Activated CD4-positive, CD25-positive, alpha-beta regulatory T cell treated with anti-CD3 and anti-CD28 coated beads, Interleukin-2, amount 50 U/mL, for 16 hours (primary cell): ENCODE measurements at places on chromosomes 1 and 21.

- DNase-seq, result no peak
Measured at GRCh38 chr21:36166705-36167104, 10.1 kb downstream of the DOP1B start.

GRCh38 chr1:109357616-109358015 lies 40.1 kb downstream of the SORT1 start:
- DNase-seq, result no peak

DNA sequence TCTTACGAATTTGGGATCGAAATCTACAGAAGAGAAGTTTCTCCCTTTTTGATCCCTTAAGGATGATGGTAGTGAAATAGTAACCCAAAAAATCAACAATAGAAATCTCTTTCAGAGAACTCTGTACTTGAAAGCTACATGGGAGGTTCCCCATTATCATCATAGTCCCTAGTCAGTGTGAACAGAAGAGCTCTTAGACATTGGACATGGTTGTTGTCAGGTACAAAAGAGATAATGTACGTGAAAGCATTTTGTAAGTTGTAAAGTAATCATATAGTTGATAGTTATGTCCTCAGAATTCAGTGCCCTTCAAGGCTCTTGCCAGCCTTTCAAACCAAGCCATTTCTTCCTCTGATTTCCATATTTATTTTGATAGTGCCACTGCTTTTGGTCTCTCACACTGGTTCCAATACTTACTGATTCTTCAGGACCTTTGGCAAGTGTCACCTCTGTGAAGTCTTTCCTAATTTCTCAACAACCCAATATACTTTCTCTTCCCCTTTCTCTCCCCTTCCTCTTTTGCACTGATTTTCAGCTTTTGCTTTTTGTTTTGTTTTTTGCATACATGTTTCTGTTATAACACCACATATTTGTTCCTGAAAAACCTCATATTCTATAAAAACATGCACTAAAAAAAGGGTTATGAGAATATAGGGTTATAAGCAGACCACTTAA lies 22.4 kb downstream of the VPS45 start:
- DNase-seq, result no peak

DNA sequence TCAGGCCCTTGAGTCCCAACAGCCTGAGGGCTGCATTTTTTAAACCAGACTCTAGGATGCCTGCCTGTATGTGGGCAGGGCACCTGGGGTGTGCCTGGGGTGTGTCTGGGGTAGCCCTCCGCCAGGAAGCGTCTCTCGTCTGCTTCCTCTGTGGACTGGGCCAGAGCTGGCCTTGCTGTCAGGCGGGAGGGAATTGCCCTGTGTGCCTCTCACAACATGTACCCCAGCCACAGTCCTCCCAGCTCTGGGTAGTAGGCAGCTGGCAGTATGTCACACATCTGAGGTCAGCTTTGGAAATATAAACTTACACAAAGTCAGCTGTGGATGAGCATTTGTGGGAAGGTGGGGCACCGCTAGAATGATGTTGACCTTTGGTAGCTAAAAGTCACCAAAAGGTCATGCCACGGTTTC lies 13.0 kb downstream of the TRAF5 start:
- no peak for DNase-seq

- no peak for DNase-seq
Measured at GRCh38 chr1:39976732-39977131, 21.8 kb downstream of the MFSD2A start.

- no peak for DNase-seq
Measured at GRCh38 chr1:204493984-204494280, 673 bp downstream of the PIK3C2B start.

- DNase-seq, result no peak
Measured at GRCh38 chr1:223118418-223118817, 24.6 kb downstream of the TLR5 start.

- no peak for DNase-seq
Measured at GRCh38 chr1:39261712-39262221, 57.3 kb downstream of the MACF1 start.

- no peak for DNase-seq
Measured at GRCh38 chr1:178451529-178451928, 45.2 kb downstream of the CLEC20A start.

- DNase-seq, result no peak
Measured at GRCh38 chr1:246784621-246785493, 60.6 kb downstream of the SCCPDH start.

GRCh38 chr21:37849506-37850102 lies 66.7 kb downstream of the KCNJ6 start:
- no peak for DNase-seq

- DNase-seq, result no peak
Measured at GRCh38 chr1:236065509-236066005, 667 bp upstream of the NID1 start.

GRCh38 chr1:197912739-197913494 lies 4.3 kb upstream of the LHX9 start:
- no peak for DNase-seq

DNA sequence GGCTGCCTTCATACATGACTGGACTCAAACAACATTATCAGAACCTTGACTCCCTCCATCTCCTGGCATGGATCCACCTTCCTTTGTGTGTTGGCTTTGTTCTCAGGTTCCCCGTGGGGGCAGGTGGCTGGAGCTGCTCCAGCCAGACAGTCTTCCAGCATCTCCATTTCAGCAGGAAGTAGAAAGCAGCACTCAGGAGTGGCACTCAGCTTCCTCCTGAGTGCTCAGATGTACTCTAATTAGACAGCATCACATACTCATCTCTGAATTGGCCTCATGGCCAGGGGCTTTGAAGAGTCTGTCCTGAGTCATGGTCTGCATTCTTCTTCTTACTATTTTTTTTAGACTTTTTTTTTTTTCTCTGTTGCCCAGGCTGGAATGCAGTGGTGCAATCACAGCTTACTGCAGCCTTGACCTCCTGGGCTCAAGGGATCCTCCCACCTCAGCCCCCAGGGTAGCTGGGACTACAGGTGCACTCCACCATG lies 27.9 kb downstream of the OVAAL start:
- DNase-seq, result no peak

DNA sequence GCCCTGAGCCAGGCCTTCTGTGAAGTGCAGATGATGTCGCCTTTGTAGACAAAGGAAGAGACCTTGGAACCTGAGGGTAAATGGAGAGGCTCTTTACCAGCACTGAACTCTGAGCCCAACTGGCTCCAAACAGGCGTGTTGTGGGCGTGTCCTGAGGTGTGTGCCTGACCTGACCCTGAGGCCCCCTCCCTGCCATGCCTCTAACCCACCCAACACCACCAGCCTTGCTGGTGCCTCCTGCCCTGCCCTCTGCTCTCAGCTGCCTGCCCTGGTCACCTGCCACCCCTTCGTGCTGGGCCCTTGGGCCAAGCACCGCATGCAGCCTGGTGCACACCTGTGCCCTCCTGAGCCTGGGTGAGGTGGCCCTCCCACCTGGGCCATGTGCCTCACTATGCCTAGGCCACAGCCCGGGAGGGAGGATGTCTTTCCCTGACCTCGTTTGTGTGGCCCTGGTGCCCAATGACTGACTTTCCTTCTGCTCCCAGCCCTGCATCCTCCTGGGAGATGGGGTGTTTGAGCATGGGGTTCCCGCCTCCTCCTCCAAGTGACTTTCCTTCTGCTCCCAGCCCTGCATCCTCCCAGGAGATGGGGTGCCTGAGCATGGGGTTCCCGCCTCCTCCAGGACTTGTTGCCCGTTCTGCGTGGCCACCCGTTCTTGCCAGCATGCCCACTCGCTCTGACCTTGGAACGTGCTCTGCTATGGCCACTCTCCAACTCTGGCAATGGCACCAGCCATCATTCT lies 157.0 kb downstream of the PCBP3 start:
- DNase-seq, result no peak

DNA sequence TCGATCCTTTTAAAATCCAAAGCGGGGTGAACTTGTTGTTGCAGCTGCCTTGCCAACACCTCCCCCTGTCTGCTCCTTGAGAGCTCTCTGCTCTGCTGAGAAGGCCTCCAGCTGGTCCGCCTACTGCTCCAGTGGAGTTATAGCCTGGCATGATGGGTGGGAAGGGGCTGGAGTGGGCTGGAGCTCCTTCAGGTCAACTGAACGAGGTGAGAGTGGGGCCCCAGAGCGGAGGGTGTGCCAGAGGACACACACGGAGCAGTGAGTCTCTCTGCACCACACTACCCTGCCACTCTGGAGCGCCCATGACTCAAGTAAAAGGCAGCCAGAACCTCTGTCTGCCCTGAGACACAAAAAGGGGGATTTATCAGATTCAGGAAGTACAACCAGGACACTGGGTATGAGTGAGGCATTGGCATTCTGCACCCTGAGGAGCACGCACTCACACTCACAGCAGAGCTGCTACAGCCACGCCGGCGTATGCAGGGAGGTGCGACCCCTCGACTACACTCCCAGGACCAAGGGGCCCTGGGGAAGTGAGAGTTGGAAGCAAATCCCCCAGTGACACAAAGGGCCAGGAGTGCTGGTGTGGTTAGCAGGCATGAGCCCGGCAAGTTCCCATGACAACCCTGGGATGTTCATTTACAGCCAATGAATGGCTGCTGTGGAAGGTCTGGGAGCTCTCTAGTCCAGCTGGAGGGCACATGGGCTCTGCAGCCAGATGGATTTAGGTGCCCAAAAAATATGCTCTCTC lies 28.0 kb upstream of the EVA1B start:
- no peak for DNase-seq

- DNase-seq, result no peak
Measured at GRCh38 chr1:10629816-10630571, 155.2 kb downstream of the PEX14 start.

DNA sequence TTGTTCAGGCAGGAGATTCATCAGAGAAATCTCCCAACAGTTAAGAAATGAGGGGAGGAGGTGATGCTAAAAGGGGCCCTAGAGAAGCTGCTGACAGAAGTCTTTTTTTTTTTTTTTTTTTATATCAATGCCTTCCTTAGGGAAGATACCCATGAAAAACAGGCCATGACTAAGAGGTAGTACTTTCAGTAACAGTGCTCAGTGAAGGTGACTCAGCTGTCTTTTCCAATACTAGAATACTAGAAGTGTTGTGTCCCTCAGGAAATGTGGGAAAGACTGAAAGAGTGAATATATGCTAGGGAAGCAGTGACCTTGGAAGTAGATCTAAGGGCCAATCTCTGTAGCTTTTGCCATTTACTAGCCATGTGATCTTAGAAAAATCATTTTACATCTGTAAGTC lies 52.4 kb upstream of the SLFNL1 start:
- DNase-seq, result no peak

GRCh38 chr1:174974711-174975119 lies 25.0 kb upstream of the CACYBP start:
- DNase-seq, result no peak

DNA sequence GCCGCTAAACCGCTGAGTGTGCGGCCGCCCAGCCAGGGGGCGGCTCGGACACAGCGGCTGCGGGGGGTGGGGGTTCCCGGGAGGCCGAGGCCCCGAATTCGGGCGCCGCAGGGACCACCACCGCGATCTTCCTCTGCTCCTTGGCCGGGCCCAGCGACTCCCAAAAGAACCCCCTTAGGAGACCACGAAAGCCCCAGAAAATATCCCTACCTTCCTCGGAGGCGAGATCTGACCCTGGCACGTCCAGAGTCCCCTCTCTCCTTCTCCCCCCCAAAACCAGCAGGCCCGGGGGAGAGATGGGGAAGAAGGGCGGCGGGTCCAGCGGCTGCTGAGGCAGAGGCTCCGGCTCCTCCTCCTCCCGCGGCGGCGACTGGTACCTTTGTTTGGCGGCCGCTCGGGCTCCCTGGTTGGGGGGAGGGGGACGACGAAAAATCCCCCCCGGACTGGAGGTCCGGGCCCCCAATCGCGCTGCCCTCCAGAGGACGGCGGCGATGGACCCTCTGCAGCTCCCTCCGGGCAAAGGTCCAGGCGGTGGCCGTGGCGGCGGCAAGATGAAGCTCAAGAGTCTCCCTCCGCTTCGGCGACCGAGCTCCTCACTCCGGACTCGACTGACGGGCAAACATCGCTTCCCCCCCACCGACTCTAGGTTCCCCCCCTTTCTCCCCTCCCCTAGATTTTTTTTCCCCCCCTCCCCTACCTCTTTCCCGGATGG lies at the start of gene ARID4B:
Gene ARID4B, minus strand, starts transcription at position 621 of the 712 bp plus-strand sequence. CDS start 1,260 bp downstream, outside the sequence.
- DNase-seq, result no peak

DNA sequence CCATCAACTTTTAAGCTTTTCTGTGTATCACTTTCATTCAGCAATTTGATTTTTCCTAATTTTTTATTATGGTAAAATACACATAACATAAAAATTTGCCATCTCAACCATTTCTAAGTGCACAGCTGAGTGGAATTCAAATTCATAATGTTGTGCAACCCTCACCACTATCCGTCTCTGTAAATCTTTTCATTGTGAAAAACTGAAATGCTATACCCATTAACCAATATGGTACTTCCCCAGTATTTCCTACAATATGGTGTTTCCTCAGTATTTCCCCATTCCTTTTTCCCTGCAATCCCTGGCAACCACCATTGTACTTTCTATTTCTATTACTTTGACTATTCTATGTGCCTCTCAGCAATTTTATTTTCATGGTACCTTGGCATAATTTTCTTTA lies 6.8 kb downstream of the STPG1 start:
- DNase-seq, result no peak

GRCh38 chr1:28927648-28928313 lies 13.4 kb downstream of the EPB41 start:
- no peak for DNase-seq

- DNase-seq, result no peak
Measured at GRCh38 chr1:116365857-116366256, 7.2 kb upstream of the ATP1A1 start.

DNA sequence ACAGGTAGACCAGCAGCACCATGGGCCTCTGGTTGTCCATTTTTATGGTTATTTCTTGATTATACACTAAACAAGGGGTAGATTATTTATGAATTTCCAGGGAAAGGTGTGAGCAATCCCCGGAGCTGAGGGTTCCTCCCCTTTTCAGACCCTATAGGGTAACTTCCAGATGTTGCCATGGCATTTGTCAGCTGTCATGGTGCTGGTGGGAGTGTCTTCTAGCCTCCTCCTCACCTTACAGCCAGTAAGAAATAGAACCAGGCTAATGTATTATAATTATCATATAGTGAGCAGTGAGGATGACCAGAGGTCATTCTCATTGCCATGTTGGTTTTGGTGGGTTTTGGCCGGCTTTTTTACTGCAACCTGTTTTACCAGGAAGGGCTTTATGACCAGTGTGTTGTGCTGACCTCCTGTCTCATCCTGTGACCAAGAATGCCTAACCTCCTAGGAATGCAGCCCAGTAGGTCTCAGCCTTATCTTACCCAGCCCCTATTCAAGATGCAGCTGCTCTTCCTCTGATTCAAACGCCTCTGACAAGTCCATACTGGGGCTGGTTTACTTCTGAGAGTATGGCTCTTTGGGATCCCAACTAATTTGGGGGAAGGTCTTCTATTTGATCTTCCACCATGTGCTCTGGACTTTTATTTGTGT lies 13.5 kb upstream of the TINAGL1 start:
- DNase-seq, result no peak

GRCh38 chr1:37994886-37995566 lies 5.2 kb upstream of the SF3A3 start:
- no peak for DNase-seq
